Amygdala (tissue), 56 donors: ENCODE measurements at places on chromosomes 4 and X.
A peak's percentile ranks its signal among the peaks of the same experiment; 100 is the strongest.

- DNase-seq = no peak
These were observed 212.6 kb upstream of the JADE1 start for GRCh38 chr4:128596853-128597252.

DNA sequence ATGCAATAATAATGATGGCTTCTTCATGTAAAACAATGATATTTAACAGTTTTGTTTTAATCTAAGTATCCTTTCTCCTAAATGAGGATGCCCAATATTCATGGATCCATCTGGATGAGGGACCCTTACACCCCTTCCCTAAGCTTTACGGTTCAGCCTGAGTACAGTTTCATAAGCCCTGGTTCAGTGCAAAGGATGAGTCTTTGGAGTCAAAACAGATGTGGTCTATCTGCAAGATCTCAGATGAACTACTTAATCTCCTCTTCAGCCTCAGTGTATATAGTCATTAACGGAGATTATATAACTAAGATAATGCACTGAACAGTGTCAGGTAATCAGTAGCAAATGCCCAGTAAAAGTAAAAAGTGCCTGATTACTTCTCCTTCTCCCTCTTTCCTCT is 22.1 kb downstream of the ANXA5 start:
- DNase-seq = no peak

GRCh38 chrX:23503835-23504539 is 163.3 kb upstream of the PRDX4 start:
- no peak for DNase-seq

GRCh38 chr4:20844311-20844710 is 144.1 kb downstream of the PACRGL start:
- DNase-seq = no peak

DNA sequence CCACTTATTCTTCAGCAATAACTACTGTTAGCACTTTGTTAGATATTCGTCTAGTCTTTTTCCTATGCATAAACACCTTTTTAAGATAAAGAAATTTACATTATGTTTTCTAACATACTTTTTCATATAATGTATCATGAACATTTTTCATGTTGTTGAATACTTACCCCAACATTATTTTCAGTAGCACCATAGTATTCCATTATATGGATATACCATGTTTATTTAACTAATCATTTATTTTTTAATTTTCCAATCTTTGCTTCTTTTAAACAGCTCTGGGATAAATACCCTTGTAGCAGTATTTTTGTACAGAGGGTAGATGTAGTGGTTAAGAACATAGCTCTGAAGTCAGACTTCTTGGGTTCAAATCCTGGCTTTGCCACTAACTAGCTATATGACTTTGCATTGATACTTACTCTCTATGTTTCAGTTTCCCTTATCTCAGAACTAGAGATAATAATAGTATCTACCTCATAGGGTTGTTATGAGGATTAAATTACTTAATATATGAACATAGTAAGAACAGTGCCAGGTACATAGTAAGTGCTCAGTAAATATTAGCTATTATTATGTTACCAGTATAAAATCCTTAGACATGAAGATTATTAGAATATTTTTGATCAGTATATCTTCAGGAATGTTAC is 11.3 kb downstream of the EXOC1 start:
- no peak for DNase-seq

DNA sequence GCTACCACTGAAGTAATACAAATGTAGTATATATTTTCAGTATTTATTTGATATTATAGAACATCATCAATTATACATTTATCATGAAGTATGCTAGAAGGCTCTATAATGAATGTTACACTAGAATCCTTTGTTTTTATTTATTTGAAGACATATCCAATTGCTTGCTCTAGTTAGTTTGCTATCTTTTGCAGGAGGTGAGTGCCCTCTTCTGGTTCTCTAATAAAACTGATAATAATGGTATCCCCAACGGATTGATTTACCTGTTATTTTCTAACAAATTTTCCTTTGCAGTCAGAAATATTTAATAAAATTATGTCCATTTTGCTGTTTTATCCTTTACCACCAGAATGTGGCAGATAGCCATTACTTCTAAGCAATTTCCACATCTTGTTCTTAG is 274.3 kb upstream of the TACR3 start:
- DNase-seq = no peak

- DNase-seq = peak; percentile 44
These were observed 947 bp upstream of the RPL10 start for GRCh38 chrX:154396973-154397887.

GRCh38 chrX:50705042-50705441 is 109.0 kb downstream of the SHROOM4 start:
- DNase-seq = no peak

- no peak for DNase-seq
These were observed 20.6 kb downstream of the ZDHHC9 start for GRCh38 chrX:129823115-129823514.

GRCh38 chr4:153038623-153039311 is 102.6 kb downstream of the FHDC1 start:
- DNase-seq = no peak

DNA sequence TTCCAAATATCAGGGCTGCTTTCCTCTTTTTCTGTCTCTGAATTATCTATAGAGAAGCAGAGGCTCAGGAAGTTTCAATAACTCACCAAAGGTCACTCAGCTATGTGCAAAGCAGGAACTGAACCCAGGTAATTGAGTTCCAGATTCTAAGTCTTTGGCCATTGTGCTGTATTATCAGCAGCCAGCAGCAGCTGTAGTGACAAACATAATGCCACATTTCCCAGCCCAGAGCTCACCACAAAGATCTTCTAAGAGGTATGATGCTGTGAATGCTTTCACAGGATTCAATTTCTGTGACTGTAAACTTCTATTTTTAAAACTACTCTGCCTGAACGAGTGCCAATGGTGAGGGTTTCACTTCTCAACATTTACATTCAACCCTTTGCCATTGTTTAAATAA is 56.4 kb downstream of the SPOCK3 start:
- DNase-seq = no peak

GRCh38 chrX:36007207-36007606 is 87.7 kb downstream of the CFAP47 start:
- DNase-seq = no peak

- no peak for DNase-seq
These were observed 557 bp upstream of the ARHGEF6 start for GRCh38 chrX:136781180-136781797.

DNA sequence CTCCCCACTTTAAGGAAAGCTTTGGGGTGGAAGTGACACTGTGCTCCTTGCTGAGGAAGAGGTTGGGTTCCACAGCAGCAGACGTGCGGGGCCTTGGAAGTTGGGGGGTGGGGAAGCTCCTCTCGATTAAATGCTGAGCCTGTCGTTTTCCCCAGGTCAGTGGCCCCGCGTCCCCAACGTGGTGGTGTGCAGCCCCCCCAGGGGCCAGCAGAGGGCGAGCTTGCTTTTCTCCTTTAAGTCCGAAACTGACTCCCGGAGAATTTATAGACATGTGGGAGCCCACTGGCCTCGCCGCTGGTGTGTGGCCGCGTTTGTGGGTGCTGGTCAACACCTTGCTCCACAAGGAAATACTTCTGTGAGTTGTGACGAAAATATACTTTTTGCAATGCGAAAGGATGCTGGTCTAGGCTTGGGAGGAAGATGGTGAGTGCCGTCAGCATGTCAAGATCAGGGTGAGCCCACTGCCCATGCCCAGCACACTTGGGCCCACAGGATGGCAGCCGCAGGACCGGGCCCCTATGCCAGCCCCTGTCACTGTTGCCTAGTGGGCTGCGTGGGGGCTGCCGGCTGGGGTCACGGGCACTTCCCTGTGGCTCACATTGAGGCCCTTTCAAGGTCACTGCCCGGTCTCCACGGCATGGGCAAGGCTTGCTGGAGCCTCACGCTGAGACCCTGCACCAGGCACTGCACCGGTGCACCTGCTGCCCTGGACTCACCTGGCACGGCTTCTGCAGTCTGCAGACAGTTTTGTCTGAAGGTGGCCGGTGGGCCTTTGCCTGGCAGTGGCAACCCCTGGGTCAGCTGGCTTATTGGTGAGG is 9.4 kb downstream of the UVSSA start:
- DNase-seq = no peak

DNA sequence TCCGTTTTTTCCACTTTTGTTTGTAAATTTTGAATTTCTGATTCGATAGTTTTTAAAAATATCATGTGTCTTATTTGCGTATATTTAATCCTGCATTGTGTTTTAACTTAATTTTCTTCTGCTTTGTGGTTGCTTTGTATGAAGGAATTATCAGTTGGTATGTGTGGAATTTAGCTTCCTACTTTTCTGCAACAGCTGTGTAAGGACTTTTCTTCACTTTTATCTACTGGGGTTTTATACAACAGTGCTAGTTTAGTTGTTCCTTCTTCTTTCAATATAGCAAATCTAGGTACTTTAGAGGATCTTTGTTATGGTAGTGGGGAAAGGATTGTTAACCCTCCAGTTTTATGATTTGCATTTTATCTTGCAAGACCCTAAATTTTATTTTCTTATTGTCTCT is 410.3 kb downstream of the CCSER1 start:
- DNase-seq = no peak

GRCh38 chrX:100649550-100650356 is 5.8 kb downstream of the SRPX2 start:
- no peak for DNase-seq

DNA sequence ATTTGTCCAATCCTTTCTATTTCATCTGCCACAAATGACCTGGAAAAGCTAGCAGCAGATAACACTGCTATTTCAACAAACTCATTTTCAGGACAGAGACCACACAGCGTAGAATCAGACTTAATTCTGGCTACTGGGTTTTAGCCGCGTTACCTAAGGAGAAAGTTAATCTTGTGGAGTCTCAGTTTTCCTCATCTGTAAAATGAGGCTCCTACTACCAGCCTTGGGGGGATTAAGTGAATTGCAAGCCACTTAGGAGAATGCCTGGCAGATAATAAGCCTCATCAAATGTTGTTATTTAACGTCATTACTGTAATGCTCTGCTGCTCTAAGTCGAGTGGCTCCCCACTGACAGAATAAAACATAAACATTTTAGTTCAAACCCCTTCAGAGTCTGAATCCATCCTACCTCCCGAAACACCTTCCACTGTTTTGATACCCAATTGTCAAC is 1.4 kb downstream of the CCNI start:
- no peak for DNase-seq

- DNase-seq = no peak
These were observed 6.8 kb upstream of the ANOS1 start for GRCh38 chrX:8738588-8739189.

DNA sequence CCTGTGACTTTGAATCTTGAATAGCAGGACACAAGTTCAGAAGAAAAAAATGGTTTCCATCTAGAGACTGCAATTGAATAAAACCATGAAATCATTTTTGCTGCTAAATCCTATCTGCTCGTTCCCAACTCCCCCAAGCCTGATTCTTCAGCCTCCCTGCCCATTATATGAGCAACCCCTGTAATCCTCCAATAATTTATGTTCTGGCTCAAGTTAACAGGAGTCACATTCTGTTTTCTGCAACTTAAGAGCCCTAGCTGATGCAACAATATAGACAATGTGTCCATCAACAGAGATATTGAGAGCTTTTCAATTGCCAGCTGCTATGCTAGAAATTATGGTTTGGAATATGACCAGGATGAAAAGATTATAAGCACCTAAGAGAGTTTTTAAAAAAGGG is 84.1 kb downstream of the LDB2 start:
- DNase-seq = no peak

- no peak for DNase-seq
These were observed 81.2 kb downstream of the APOOL start for GRCh38 chrX:85084770-85085393.

DNA sequence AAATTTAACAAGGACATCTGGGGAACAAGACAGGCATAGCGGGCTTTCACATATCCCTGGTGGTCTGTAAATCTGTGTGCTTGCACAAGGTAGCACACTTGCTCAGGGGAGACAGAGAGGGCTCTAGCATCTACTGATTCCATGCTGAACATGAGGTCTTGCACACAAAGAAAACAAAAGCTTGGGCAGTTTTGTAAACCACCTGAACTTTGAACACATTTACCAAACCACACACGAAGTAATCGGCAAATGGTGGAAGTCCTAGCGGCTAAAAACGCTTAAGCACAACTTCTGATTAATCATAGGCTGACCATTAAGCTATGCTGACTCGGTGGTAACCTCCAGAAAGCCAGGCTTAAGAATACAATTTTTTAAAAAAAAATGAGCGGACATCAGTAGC is 52.8 kb downstream of the AKAP4 start:
- DNase-seq = no peak

DNA sequence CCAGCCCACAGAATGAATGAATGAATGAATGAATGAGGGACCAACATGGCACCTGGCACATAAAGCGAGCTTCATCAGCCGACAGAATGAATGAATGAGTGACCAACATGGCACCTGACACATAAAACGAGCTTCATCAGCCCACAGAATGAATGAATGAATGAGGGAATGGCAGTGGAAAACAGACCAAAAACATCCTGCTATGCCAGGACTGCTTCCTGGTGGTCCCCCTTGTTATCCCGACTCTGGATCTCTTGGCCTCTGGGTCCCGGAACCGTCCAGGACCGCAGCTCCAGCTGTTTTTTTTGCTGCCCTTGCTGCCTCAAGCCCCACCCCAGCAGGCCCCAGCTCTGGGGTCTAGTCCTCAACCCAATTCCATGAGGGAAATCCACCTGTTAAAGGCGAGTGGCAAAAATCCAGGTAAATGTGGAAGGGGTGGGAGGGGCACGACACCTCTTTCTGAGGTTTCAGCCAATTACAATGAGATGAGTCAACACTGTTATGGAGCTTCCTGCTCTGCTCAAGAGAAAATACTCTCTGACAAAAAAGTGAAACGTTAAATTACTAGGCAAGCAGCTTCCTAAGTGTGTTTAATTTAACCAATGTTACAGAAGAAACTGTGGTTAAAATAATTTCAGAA is 72.0 kb upstream of the MTNR1A start:
- no peak for DNase-seq

DNA sequence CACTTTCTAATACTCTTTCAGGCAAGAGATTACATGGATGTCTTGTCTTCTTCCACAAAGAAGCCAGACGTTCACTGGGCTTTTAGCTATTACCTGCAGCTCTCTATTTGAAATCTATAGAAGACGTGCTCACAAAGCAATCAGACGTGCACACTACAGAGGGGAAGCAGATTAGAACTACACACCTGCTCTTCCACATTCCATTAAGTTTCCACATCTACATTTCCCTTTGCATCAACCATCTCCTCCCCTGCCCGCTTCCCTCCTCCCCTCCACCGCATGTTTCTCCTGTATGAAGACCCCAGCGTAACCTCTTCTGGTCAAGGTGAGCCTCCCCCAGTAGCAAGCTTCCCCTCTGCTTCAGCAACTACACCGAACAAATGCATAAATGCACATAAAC is 119.8 kb downstream of the DHX15 start:
- no peak for DNase-seq

- no peak for DNase-seq
These were observed 274.9 kb upstream of the PITX2 start for GRCh38 chr4:110897784-110898183.

DNA sequence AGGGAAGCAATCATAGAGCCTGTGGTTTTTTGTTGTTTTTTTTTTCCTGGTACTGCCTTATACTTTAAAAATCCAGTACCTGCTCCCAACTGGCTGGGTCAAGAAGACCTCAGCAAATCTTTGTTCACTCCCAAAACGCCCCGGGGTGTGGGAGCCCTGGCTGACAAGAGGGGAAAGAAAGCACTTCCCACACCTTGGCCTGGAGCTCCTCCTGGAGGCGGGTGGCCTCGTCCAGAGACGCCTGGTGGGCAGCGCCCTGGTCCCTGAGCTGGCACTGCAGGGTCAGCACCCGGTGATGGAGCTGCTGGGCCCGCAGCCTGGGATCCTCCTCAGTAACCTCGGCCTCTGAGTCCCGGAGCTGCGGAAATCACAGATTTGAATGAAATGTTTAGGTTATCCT is 38.2 kb downstream of the C4orf50 start:
- no peak for DNase-seq

GRCh38 chr4:156321203-156321602 is 367.5 kb upstream of the CTSO start:
- no peak for DNase-seq

GRCh38 chrX:69968950-69969349 is 80.8 kb downstream of the AWAT2 start:
- peak; percentile 11 for DNase-seq
